ENCODE measurements at places on chromosomes 6 and 20.

GRCh38 chr6:21808045-21808470, 214.5 kb downstream of the SOX4 start:
- DNase-seq, result peak; percentile 30

GRCh38 chr6:122722746-122723145, 56.8 kb upstream of the FABP7 start:
- no peak for DNase-seq

- no peak for DNase-seq
Measured at GRCh38 chr20:19893356-19893755, 123.8 kb upstream of the NAA20 start.

- no peak for DNase-seq
Measured at GRCh38 chr6:140276719-140277118, 902.3 kb upstream of the CITED2 start.

GRCh38 chr20:50460115-50460607, 50.0 kb upstream of the PTPN1 start:
- no peak for DNase-seq

DNA sequence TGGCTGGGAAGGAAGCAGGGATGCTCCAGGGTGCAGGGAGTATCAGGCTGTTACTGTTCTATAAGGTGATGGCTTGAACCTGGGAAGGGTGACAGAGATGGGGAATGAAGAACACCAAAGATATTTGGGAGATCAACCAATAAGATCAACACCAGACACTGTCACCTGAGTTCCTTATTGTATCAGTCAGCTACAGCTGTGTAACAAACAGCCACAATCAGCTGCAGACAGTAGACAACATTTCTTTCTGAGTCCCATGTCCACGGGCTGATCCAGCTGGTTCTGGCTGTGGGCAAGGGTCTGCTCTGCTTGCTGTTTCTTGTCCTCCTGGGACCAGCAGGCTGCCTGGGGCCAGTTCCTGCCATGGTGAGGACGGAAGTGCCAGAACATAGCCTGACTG, 31.3 kb upstream of the SLCO4A1 start:
- DNase-seq, result no peak

DNA sequence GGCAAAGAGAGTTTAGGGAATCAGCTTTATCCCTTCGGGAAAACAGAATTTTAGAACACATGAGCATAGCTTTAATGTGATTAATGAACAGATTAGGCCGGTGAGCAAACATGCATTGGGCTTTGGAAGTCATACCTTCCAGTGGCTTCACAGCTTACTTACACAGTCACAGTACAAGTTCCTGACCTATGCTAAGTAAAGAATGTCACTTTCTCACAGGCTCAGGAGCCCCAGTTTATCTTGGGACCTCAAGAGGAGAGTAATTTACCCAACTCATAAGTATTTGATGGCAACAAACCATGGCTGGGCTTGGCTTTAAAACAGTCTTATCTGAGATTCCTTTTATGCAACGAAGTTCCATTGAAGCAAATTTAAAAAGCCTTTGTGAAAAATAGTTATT, 195.9 kb downstream of the AKAP7 start:
- no peak for DNase-seq

- no peak for DNase-seq
Measured at GRCh38 chr6:33978412-33979150, 167.3 kb downstream of the GRM4 start.

DNA sequence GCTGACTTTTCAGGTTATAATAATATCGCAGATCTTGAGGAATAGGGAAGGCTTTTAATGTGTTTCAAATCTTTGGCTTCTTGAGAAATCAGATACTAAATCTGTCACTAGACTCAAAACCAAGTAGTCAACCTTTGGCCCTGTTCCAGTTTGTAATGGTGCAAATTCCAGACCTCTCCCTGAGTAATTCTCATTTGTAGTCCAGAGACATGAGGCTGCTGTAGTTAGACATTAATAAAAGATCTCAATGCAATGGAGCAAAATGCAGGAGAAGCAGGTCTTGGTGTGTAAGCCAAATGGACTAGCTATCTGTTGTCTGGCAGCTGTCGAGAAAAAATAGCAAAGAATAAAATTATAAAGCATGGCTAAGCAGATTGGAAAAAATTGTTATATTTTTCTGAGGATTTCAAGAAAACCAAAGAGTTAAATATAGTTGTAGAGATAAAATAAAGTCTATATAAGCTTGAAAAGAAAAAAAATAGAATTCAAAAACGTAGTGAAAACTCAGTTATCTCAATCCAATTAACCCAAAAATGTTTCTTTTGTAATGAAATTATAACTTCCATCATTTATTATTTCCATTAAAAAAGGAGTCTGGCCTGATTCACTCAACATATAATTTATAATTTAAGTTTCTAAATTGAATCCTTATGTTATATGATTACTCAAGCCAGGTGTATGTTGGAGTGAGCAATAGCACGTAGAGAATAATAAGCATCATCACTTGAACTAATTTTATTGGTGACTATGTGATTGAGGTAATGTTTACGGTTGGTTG, 161.5 kb upstream of the ADGRB3 start:
- peak; percentile 20 for DNase-seq

DNA sequence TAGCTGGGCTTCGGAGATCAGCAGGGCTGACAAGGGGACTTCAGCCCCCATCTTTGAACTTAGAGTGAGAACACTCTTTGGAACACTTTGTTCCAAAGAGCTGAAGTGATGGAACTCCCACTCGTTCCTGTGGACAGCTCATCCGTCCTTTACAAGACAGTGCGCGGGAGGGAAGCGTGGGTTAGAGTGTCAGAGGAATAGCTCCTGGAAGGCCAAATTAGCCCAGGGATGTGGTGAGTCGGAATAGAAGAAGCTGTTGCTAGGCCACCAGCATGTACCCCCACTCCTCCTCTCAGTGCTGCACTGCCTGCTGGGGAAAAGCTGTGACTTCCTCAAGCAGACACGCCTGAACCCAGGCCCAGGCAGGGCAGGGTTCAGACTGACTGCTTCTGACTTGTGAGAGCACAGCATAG, 1.7 kb downstream of the SDCBP2 start:
- no peak for DNase-seq

GRCh38 chr20:36128463-36129159, 25.9 kb upstream of the EPB41L1 start:
- DNase-seq, result no peak
